NCI-H526 treated with DMSO at 0.1 percent for 48 hours (cell line): ENCODE measurements at places on chromosomes 11 and 22.

GRCh38 chr22:32473388-32473952 is 1.1 kb upstream of the FBXO7 start:
- DNase-seq: peak; percentile 54

DNA sequence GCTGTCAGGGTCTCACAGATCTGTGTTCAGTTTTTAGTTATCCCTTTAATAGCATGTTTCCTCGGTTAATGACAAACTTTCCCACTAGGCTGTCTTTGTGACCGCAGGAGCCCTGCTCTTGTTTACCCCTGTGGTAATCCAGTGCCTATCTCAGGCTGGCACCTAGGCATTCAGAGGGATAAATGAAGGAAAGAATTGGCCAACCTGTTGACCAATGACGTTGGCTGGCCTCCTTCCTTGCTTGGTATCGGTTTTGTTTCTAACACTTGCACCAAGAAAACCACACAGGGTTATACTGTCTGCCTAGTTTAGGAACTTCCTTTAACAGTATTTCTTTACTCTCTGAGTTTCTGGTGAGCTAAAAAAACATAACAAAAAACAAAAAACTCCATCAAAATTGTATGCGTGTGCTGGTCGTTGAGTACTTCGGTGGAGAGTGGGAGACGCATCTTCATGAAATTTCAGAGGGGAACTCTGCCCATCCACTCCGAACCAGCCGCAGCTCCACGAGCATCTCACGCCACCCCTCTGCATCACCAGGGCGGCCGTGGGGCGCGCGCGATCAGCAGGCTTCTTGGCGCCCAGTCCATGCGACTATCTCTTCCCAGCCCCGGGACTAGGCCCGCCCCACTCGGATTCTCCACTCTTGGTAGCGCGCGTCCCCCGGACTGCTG is 563 bp upstream of the ENDOD1 start:
- DNase-seq: no peak

DNA sequence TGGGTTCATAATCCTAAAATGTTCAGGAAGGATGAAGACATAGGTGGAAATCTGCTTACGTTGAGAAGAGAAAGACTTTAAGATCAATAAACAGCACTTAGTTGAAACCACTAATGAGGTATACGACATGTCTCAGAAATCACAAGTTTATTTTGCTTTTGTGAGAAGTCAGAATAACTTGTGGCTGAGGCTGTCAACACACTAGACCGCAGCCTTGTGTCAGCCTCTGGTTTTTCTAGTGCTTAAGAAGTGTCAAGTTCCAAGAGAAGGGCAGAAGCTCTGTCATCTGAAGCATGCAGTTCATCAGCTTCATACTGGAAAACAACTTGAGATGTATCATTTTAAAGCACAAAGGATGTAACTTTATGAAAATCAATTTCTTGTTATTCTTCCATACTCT is 420.9 kb downstream of the METTL15 start:
- DNase-seq: no peak

DNA sequence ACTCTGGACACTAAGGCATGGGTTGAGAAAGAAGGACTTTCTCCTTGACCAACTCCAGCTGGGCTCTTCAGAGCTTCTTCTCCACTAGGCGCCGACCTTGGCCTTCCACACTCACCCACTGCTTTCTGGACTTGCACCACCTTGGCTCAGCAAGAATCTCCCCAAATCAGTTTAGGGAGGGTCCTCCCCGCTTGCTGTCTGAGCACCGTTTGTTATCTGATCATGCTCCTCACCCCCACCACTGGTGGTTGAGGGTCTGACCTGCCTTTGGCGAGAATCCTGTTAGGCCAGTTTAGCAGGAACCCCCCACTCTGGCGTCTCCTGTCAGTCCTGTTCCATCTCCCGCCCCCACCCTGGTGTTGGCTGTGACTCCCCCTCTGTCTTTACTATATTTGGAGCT is 10.4 kb downstream of the APOL2 start:
- DNase-seq: no peak

DNA sequence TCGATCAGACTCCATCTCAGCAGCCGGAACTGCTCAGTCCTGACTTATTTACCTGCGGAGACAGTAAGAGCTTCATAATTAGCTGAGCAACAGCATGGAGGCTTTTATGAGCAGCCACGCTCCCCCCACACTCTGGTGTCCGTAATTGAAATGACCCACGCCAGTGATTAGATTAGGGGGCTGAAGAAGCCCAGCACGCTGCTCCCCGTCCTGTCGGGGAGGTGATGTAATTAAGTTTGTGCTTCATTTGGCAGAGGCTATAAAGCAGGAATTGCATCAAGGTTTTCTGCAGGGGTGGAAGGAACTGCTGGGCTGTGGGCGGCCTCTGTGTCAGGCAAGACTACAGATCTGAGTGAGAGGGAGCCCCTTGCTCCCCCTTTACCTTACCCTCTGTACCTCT is 22.8 kb upstream of the HTR3A start:
- DNase-seq: no peak

DNA sequence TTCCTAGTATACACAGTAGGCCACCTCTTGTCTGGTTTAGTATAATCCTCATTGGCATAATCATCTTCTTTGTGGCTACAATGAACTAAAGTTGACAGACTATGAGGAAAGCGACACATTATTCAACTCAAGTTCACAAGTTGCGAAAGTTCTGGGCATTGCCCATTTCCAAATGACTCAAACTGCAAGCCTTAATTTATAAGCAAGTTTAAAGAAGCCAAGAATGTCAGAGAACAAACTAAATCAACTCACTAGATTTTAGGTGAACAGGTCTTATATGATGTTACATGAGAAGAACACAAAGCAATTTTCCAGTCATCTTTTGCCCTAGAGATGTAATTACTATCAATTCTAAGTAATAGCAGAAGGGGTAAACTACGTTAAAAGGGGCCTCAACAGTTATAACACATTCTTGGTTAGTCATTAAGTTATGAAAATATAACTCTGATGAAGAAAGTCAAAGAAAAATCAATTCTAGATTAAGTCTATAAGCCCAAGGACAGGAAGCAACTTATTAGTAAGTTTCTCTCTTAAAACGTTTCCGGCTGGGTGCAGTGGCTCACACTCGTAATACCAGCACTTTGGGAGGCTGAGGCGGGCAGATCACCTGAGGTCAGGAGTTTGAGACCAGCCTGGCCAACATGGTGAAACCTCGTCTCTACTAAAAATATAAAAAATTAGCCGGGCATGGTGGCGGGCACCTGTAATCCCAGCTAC is 21.5 kb downstream of the PICALM start:
- no peak for DNase-seq

DNA sequence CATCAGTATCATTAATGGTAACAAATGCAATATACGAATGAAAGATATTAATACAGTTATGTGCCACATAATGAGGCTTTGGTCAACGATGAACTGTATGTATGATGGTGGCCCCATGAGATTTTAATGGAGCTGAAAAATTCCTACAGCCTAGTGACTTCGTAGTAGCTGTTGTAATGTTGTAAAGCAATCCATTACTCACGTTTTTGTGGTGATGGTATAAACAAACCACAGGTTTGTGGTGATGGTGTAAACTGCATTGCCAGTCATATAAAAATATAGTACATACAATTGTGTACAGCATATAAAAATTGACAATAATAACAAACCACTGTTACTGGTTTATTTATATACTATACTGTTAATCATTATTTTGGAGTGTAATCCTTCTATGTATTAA is 27.4 kb upstream of the GRIA4 start:
- DNase-seq: no peak

DNA sequence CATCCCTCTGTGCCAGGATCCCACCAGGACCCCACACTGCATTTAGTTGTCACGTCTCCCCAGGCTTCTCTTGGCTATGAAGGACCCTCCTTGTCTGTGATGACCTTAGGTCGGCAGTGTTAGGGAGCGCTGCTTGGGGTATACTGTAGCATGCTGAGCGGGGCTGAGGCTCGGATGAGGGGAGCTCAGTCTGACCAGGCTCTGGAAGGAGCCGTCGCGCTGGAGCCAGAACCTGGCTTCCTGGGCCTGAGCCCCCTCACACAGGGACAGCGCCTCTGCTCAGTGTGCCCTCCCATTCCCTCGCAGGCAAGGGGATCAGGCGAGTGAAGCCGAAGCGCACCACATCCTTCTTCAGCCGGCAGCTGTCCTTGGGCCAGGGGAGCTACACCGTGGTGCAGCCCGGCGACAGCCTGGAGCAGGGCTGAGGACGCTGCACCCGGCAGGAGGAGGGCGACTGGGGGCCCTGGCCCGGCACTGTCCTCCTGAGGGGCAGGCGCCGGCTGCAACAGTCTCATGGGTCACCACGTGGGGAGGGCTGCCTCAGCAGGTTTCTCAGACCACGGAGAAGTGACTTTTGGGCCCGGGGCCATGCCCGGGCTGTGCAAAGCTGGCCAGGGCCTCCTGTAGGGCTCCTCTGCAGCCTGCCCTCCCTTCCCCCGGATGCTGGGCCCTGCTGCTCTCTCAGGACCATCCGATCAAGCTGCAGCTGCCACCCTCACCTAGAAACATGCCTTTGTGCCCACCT is 11.5 kb upstream of the NEAT1 start:
- no peak for DNase-seq

GRCh38 chr22:49330421-49331222 is 497.1 kb downstream of the BRD1 start:
- DNase-seq: no peak

DNA sequence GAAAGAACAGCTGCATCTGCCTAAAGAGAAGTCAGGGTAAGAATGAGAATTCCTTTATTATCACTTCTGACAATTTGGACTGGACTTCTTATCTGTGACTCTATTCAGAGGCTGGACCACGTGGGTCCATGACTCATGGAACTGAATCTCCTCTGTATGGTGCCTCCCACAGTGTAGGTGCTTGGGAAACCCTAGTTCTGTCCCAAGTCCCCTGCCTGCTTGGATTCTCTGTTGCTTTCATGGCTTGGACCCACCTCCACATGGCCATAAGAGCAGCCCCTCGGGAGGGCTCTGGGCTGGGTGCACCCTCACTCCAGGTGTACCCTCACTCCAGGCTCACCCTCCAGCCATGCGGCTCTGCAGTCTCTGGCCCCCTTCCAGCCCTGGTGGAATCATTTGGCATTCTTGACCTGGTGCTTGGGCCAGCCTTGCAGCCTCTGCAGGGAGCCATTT is 153.4 kb downstream of the CACNA1I start:
- DNase-seq: no peak

DNA sequence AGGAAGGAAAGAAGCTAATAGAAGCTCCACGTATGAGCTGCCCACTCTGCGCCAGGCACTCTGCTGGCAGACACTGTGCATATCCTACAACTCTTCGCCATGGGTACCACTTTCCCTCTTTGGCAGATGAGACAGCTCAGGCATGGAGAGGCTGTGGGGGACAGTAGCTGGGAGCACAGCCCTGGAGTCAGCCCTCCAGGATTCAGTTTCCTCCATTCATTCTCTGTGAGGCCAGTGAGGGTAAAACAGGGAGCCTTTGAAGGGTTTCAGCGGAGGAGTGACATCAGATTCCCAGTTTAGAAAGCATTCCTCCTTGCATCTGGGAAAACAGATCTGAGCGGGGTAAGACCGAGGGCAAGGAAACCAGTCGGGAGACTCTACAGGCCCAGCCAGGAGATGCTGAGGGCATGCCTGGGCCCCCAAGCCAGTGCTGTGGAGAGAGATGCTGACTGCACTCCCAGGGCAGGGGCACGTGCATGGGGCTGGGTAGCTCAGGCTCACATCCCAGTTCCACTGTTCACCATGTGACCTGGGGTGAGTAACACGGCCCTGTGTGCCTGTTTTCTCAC is 58.3 kb upstream of the EMID1 start:
- no peak for DNase-seq

DNA sequence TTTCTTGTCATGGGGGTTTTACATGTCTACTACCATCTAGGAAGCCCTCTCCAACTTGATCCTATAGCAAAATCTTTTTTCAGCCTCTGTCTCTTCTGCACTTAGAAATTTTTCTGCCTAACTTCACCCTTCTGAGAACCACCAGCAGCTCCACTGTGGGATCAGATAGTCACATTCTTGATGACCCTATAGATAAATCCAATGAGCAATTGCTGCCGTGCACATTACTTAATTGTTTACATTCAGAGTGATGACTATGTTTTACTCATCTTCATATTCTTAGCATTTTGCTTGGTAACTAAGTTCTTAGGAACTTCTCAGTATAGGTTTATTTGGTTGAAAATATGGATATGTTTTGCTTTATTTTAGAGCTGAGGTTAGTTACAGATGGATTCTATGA is 12.4 kb upstream of the ETS1 start:
- DNase-seq: no peak

DNA sequence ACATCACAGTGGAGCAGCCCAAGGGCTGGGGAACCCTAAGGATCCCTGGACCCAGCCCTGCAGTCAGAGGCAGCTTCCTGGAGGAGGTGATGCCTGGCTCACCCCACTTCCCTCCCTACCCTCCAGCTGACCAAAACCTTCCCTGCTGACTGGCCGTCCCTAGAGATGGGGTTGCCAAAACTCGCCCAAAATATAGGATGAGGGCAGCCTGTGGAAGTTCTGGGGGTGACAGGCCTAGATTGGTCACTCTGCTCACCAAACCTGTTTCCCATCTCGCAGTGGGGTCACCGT is 35.0 kb upstream of the PPARA start:
- no peak for DNase-seq

- no peak for DNase-seq
Measured at GRCh38 chr11:127339376-127339775, 338.8 kb upstream of the KIRREL3 start.

DNA sequence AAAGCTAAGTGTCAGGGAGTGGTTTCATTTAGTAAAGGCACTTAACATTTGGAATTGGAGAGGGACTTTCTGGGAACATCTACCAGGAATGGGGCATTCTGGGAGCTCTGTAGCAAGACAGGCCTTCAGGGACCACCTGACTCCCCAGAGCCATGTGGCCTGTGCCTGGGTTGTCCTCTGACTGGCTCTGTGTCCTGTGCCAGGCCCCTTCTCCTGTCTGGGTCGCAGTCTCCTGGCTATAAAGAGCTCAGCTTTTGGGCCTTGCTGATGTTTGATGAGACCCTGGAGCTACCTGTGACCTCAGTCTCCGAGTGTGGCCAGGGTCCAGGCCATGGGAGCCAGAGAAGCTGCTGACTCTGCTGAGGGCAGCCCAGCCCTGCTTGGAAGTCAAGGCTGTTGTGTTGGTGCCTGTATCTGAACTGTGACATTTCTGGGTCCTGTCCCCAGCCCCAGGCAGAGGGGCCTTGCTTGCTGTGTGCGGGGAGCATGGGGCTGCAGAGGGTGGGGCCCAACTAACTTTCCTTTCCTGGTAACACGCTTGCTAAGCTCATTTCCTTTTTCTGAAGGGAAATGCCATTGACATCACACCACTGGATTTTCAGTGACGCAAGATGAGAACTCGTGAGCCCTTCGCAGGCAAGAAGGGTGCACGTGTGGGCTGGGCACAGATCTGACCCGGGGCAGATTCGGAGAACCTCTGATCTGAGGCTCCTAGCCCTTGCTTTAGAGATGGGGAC is 41.3 kb downstream of the LRRC32 start:
- DNase-seq: no peak

DNA sequence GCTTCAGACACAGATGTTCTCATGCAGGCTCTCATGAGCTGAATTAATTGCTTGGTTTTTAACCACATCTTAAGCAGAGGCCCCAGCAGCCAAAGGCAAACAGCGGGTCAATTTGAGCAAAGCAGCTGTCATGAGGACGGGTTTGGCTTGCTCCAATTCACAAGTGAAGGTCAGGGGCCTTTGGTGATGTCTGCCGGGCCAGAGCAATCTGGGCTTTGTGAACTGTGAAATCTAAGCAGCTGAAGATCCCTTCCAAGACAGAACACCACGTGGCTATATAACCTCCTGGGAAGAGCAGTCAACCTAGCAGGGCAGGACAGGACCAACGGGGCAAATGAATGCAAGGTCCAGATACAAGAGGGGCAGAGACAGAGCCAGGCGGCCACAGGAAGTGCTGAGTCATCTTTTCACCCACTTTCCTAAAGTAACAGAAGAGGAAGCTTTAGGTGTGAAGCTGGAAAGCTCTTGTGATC is 187.3 kb upstream of the B3GAT1 start:
- no peak for DNase-seq
